HEK293T (cell line): ENCODE measurements at places on chromosomes 3 and 15.

DNA sequence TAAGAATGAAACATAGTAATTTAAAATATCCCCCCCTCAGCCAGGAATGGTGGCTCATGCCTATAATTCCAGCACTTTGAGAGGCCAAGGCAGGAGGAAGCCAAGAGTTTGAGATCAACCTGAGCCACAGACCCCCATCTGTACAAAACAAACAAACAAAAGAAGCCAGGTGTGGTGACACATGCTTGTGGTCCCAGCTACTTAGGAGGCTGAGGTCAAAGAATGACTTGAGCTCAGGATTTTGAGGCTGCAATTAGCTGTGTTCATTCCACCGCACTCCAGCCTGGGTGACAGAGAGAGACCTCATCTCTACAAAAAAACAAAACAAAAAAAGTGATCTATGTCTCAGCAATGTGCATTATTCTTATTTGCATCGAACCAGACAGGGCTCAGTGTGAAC lies 800.8 kb downstream of the MCTP2 start:
- no peak for DNase-seq

GRCh38 chr3:114417675-114418074 lies 123.8 kb downstream of the TIGIT start:
- no peak for DNase-seq

DNA sequence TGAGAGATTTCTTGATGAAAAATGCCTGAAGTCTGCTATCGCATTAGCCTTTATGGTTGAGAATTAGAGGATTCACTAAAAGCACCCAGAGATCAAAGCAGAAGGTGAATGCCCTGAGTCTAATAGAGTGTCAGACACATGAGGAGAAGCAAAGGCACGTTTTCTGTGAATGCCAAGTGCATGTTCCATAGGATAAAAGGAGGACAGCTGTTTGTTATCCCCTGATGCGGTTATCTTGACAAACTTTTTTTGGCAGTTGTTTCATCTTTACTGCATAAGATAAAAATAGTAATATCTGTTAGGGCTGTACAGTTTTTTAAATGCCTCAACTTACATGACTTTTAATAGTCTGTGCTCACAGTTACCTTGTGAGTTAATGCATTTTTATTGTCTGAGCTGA lies 65.3 kb upstream of the CD96 start:
- DNase-seq = no peak

- no peak for DNase-seq
Measured at GRCh38 chr3:45460361-45460760, 72.0 kb downstream of the LARS2 start.

DNA sequence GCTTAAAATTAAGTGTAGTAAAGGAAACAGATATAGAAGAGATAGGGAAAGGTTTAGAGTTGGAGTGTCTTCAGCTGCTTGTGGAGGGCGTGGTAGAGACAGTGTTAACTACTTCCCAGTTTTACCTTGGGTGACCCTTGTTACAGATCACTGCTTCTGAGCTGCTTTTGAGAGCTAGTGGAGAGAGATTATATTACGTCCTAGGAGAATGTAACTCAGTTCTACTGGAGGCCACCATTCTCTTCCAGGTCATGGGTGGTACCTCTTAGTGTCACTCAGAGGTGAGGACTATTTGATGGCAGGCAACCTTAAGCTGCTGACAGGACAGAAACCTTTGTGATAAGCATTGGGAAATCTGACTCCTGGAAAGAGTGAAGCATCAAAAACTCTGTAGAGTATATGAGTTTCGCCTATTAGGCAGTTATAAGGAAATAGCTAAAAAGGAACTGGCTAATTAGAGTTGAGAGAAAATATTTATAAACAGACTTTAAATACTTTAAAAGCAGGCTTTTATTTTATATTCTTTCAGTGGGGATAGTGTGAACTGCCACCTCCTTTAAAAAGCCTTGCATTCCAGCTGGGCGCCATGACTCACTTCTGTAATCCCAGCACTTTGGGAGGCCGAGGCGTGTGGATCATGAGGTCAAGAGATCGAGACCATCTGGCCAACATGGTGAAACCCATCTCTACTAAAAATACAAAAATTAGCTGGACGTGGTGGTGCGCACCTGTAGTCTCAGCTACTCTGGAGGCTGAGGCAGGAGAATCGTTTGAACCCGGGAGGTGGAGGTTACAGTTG lies 106.5 kb downstream of the ZNF609 start:
- peak; percentile 6 for DNase-seq

- no peak for DNase-seq
Measured at GRCh38 chr15:57504599-57504940, 87.1 kb upstream of the MYZAP start.

DNA sequence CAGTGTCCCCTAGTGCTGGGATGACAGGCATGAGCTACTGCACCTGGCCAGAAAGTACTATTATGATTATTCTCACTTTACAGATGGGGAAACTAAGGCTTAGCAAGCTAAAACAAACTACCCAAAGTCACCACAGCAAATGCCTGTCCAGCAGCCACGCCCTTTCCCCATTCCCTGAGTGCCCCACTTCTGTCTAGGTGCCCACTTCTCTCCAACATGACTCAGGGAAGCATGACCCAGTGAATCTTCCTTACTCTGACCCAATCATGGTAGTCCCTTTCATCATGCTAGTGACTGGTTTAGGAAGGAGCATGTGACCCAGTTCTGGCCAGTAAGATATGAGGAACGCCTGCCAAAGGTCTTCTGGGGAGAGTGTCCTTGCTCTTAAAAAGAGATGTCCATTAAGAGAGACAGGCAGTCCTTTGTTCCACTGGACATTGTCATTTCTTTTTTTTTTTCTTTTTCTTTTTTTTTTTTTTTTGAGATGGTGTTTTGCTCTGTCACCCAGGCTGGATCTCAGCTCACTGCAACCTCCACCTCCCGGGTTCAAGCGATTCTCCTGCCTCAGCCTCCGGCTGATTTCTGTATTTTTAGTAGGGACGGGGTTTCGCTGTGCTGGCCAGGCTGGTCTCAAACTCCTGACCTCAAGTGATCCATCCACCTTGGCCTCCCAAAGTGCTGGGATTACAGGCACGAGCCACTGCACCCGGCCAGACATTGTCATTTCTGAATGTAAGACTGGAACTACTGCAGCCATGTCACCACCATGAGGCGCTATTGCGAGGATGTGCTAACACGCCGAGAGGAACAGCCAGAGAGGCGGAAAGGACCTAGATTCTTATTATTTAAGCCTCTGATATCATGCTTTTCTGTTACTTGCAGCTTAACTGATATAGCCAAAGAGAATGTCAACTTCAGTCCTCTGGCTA lies 19.8 kb downstream of the MEGF11 start:
- peak; percentile 45 for DNase-seq

GRCh38 chr3:89368846-89369245 lies 261.4 kb downstream of the EPHA3 start:
- DNase-seq = no peak
